ENCODE measurements at places on chromosomes 2 and 18.

- peak; percentile 66 for DNase-seq
These were observed 25.8 kb downstream of the SPEG start for GRCh38 chr2:219460424-219460926.

GRCh38 chr18:11649839-11650238, 39.2 kb upstream of the GNAL start:
- DNase-seq: no peak

DNA sequence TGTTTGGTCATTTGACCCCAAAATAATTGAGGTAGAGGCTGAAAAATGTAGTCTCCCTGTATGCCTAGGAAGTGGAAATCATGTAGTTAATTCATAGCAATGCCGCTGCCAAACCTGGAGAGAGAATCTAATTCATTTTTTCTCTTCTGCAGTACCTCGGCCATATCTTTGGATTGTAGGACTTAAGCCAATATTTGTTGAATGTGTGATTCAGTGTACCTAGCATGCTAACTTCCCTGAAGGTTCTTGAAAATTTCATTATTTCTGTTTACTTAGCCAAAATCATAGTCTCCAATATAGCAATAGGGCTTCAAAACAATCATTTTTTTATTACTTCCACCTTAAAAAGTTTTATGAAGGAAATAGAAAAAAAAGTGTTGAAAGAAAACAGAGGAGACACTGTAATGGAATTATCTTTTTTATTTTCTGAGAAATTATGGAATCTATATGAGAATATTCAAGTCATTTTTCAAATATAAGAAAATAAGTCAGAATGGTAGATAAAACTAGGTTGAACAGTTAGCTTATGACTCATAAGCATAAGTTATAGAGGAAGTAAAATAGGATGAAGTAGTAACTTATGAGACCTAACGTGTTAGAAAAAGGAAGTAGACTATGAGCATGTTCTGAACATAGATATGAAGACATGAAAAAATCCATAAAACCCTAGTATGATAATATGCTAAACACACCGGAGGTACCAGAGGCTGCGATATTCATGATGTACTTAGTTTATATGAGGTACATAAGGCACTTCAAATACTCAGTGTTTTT, 35.2 kb upstream of the CDH19 start:
- DNase-seq: no peak

GRCh38 chr2:231250698-231251097, 52.3 kb downstream of the ARMC9 start:
- DNase-seq: no peak

DNA sequence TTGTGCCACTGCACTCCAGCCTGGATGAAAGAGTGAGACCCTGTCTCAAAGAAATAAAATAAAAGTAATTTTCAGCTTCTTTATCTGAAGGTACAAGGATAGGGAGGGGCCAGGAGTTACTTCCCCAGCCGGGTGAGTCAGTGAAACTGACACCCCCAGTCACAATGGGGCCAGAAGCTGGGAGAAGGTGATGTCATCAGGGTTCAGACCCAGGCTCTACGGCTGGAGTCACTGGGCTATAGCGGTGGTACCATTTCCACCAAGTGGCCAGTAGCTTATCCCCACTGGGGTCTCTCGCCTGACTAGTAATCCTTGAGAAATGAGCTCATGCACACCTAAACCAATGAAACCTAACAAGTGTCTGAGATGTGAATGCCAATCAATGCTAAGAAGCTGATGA, 107.9 kb downstream of the ALPK2 start:
- DNase-seq: no peak

- no peak for DNase-seq
These were observed 30.6 kb upstream of the NPAS2 start for GRCh38 chr2:100789361-100789760.

DNA sequence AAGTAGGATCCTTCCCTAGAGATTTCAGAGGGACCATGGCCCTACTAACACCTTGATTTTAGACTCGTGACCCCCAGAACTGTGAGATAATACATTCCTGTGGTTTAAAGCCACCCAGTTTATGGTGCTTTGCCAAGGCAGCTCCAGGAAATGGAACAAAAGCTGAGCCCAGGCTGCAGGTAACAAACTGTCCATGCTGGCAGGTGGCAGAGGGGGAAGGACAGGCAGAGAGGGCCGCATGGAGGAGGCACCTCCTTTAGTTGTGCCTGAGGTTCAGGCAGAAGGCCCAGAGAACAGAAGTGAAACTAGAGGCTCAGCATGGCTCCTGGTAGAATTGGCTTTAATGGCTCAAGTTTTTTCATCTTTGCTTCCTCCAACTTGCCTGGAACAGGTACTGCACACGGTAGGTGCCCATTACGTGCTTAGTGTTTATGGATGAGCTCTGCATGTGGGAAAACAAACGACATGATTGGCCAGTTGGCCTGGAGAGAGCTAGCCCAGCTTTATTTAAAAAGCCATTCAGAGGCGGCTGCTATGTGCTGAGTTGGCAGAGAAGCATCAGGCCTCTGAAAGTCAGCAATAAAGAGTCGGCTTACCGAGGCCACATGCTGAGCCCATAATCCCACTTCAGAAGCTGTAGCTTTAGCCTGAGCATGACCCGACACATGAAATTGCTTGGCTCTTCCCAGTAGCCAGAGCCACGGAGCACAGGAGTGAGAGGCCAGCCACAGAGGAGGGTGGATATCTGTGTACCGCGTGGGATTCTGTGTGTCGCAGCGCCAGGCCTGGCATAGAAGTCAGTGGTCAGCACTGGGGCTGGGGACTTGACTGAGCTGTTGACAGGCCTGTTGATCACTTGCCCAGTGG, 36.5 kb downstream of the HS1BP3 start:
- peak; percentile 31 for DNase-seq

DNA sequence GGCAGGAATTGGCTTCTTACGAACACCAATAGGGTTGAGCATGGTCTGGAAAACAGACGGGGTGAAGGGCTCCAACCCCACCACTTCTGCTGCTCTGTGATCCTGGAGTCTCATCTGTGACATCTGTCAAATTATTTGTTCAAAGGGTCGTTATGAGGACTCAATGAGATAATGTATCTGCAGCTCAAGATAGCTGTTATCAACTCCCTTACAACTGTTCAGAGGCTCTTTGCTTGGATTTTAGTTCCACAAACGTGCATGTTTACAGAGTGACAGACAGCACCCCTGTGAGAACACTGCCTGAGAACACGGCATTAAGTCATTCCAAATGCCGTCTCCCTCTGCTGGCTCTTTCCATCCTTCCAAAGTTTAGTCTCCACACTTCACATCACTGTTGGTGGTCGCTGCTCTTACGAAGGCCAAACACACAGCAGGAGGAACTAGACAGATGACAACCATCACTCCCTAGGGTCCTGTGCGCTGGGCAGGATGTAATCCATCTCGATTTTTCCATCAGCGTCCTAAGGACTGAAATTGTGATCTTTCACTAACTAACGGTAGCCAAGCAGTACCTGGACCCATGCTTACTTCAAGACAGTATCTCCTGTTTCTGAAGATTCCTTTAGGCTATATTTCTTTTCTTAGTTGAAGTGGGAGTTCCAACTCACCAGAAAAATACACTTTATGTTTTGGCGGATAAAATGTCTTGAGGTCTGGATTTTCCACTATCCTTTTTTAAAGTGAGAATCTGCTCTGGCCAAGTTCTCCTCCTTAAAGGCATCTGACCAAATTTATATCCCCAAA, 220.3 kb downstream of the ANAPC1 start:
- DNase-seq: no peak

DNA sequence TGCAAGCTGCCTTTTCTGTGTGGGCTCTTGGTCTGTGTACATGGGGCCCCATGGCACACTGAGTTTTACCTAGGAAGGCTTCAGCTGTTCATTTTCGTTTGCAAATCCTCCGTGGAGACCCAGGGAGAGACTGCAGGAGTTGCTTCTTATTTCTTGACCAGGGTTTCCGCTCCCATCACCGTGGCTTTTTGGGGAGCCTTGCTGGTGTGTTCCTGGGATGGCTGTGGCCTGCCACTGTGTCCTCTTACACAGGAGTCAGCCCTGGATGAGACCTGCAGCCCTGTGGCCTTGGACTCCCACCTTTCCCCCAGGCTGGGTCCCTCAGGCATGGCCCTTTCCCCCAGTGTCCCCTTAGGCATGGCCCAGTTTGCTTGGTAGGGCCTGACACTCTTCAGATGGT, 137.0 kb downstream of the FAM210A start:
- no peak for DNase-seq

- no peak for DNase-seq
These were observed 470.4 kb downstream of the IRS1 start for GRCh38 chr2:226329180-226329579.

GRCh38 chr2:128416806-128417205, 98.1 kb upstream of the HS6ST1 start:
- no peak for DNase-seq

GRCh38 chr18:63150942-63151421, 168.6 kb downstream of the BCL2 start:
- no peak for DNase-seq

- DNase-seq: peak; percentile 36
These were observed 11.7 kb upstream of the NAPG start for GRCh38 chr18:10514082-10514481.

- DNase-seq: no peak
These were observed 51.8 kb downstream of the LIMS1 start for GRCh38 chr2:108586116-108586515.

- DNase-seq: no peak
These were observed 159.0 kb upstream of the RASGRP3 start for GRCh38 chr2:33317369-33318007.

DNA sequence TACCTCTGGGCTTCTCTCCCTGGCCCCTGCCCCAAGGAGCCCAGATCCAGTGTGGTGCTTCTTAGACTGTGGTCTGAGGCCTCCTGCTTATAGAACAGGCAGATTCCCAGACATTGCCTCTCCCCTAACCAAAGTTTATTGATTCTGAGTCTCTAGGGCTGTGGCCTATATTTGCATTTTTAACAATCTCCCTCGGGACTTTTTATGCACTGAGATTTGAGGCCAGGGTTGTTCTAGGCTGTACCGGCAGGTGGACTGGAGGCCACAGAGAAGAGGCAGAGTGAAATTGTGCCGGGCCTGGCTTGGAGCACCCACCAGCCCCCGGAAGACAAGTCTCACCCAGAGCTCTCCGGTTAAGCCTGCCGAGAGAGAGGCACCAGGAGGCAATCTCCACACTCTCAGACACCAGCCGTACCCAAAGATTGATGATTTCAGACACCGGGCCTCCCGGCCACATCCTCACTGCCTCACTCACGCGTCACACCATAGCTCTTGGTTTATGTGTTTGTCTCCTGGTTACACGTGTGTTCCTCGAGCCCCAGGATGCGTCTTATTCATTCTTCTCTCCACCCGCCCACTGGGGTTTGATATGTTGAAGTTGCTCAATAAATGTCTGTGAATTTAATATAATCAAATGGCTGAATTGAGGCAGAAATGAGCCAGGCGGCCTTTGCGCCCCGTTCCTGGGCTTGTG, 203.7 kb downstream of the KLHL29 start:
- DNase-seq: no peak

GRCh38 chr2:22458440-22458839, 926.5 kb upstream of the KLHL29 start:
- DNase-seq: no peak

- no peak for DNase-seq
These were observed 102.3 kb upstream of the ZNF521 start for GRCh38 chr18:25454270-25454659.

GRCh38 chr2:130150181-130151144, 5.6 kb upstream of the CCDC74B start:
- no peak for DNase-seq

DNA sequence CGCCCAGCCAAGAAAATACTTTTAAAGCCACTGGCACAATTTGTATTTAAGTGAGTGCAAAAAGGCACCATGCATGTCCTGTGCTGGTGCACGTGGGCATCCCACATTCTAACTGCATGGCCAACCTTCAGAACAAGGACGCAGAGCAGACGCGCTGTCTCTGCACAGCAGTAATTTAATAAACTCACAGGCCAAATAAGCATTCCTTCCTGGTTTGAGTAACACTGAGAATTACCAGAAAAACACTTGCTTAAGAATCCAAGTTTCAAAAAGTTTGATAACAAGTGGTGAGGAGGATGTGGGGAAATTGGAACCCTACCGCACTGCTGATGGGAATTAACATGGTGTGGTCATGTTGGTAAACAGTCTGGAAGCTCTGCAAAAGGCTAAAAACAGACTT, 38.7 kb downstream of the RPL31 start:
- no peak for DNase-seq

GRCh38 chr2:160583813-160584537, 90.4 kb upstream of the RBMS1 start:
- DNase-seq: no peak

GRCh38 chr2:170842785-170843184, 26.1 kb downstream of the GAD1 start:
- no peak for DNase-seq

- no peak for DNase-seq
These were observed 62.5 kb downstream of the CDH2 start for GRCh38 chr18:28114472-28114871.

DNA sequence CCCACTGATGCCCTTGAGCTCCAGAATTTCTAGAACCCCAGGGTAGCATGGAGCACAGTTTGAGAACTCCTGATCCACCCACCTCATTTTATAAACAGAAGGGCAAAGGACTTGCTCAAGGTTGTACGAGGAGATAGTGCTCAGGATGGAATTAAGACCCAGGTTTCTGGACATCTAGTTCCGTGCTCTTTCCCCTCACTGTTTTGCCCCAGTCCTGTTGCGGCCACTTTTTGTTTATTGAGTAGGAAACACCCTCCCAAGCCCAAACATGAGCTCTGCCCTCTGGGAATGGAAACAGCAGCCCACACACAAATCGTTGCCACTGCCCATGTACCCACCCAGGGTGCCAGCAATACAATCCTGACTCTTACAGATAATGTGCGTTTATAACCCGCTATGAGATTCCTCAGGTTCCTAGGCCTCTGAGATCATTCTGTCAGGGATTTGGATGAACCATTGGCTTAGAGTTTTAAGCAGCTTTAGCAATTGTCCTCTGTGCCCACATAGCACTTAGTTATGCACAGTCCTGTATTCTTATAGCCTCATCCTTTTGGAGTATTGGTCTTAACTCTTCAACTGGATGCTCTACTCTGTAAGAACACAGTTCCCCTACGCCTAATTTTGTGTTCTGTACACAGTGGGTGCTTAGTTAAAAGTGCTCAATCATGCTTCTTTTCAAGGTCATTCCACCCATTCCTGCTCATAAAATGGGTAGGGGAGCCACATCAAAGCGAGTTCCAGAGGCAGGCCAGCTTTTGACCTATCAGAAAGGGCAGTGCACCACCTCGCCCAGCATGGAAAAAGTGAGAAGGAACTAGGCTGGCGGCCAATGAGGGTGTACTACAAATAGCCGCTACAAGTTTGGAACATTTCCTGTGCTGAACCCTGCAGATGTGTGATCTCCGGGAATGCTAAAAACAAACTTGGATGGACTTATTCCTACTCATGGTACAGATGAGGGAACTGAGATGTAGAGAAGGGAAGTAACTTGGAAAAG, 60.3 kb upstream of the IGFBP2 start:
- no peak for DNase-seq

GRCh38 chr2:218344090-218344754, 12.4 kb upstream of the CATIP start:
- no peak for DNase-seq
